Activated T-helper 1 cell treated with Interleukin-2 at 50 U/mL for 16 hours (primary cell): ENCODE measurements at places on chromosomes 13 and 19.

DNA sequence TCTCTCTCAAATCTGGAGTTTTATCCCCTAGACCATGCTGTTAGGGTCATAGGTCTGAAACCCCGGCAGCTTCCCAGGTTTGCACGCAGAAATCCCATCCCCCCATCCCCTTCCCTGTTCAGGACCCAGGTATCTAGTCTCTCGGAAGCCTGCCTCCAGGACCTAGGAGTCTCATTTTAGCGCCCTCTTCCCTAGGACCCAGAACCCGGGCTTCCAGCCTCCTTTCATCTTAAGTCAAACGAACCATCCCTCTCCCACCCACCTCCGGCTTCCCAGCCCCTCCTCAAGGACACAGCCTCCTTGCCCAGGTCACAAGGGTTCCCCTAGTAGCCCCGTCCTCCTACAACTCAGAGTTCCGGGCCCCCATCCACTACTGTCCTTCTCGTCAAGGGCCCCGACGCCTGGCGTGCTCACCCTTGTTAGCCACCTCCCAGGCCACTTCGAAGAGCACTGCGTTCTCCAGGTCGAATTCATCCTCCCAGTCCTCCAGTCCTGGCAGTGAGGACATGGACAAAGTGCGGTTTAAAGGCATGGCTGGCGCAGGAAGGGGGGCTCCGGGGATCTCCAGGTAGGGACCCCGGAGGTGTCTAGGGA lies 431 bp downstream of the GYS1 start:
- DNase-seq, result no peak

GRCh38 chr13:23870356-23871140 lies 18.7 kb downstream of the MIPEP start:
- DNase-seq, result no peak

- no peak for DNase-seq
These were observed 115.6 kb upstream of the NBEA start for GRCh38 chr13:34826432-34826831.

DNA sequence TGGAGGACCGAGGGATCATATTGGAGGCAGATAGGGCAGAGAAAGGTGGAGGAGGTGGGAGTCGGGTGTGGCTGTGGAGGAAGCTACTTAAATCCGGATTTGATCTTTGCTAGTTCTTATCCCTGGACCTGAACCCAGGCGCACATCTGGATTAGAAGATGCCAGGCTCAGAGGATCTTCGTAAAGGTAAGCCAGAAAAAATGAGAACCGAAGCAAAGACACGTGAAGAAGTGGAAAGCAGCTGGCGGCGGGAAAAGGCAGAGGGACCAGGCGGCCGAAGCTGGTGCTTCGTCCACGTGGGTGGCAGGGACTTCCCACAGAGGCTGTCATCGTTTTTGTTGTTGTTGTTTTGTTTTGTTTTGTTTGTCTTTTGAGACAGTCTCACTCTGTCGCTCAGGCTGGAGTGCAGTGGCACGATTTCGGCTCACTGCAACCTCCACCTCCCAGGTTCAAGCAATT lies at the start of gene DPRX:
Gene DPRX (plus strand): TSS at position 51 of the 459 bp plus-strand sequence. CDS start 108 bp downstream, at position 159.
- no peak for DNase-seq

GRCh38 chr13:102198418-102199311 lies 203.2 kb downstream of the FGF14 start:
- DNase-seq, result no peak

- DNase-seq, result no peak
These were observed 6.5 kb upstream of the EDDM13 start for GRCh38 chr19:56266051-56266450.

- no peak for DNase-seq
These were observed 1.8 kb downstream of the MBNL2 start for GRCh38 chr13:97223711-97224541.

DNA sequence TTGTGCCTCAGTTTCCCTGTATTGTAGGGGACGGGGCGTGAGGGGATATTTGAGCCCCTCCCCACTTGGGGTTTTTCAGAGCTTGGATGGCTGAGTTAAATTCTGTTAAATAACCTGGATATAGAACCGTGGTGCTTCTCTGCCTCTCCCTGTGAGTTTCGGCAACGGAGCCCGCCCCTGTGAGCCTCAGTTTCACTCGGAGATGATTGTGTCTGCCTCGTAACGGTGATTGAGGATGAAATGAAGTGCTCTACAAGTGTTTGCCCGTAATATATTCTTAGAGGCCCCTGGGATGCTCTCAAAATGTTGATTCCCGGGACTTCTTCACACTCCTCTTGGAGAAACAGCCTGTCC lies 509 bp downstream of the KXD1 start:
- DNase-seq, result no peak

- no peak for DNase-seq
These were observed 39.3 kb downstream of the EFNA2 start for GRCh38 chr19:1324806-1325567.

DNA sequence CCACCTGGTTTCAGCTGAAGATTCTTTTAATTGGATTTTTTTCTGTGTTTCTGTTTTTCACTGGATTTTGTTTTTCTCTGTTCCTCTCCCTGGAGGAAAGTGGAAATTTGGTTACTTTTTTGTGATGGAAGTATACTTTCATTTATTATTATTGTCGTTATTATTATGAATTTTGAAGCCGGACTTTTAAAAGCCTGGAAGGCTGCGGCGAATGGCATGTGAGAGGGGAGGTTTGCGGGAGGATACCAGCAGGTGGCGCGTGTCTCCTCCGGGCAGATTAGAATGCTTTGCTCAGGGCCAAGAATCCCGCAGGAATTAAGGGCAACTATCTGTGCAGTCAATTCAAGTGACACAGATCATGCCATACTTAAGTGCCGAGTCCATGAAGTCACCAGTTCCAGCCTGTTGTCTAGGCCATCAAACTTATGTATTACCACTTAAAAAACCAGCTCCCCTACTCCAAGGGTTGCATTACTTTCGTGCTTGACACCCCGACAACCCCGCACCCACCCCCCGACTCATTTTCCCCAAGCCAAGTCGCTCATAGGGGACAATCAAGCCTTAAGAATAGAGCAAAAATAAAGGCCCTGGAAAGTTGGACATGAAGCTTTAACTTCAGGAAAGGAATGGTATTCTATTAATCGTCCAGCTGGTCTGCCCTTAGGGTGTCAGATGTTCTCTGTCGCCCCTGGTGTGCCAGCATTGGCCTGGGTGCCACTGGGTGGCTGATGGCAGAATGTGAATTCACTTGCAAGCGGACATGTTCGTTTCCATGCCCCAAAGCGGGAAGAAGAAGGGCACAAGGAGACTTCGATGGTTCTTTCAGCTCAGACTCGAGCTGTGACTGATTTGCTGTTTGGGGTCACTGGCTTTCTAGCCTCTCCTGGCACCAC lies 1.3 kb upstream of the LRCH1 start:
- peak; percentile 35 for DNase-seq

DNA sequence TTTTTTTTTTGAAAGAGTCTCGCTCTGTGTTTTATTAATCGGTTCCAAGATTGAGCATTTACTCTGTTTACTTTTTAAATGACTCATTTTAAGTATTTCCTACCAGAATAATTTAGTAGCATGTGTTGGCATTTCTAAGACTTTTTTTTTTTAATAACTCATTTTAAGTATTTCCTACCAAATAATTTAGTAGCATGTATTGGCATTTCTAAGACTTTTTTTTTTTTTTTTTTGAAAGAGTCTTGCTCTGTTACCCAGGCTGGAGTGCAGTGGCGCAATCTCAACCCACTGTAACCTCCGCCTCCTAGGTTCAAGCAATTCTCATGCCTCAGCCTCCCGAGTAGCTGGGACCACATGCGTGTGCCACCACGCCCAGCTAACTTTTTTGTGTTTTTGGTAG lies 13.1 kb downstream of the SETDB2 start:
- DNase-seq, result no peak

DNA sequence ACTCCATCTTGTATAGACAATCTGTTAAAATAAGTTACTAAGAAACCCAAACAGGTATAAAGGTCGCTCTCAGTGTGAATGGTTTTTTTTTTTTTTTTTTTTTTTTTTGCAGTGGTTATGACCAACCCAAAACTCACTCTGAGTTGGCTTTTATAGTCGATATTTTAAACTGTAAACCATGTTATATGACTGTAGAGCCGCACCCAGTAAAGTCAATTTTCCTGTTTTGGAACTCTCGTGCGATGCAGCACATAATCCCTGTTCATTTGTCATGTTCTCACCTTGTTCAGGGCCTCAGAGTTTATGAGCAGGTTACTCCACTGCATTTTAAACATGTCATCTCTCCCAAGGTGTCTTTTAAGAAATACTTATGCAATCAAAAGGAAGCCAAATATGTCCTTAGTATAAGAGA lies 112.5 kb downstream of the KLF5 start:
- DNase-seq, result no peak

DNA sequence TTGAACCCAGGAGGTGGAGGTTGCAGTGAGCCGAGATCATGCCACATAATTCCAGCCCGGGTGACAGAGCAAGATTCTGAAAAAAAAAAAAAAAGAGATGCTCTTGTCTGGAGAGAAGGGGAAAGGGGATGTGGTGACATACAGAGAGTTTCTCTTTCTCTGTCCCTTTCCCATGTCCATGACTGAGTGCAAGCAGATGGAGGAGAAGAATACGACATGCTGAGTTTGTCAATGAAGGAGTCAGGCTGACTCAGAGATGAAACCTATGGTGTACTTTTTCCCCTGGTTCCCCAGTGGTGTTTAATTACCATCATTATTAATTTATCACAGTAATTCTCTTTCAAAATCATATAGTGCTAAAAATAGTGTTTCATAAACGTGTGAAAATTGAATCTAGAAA lies 448.8 kb downstream of the FOXO1 start:
- no peak for DNase-seq

GRCh38 chr19:58166708-58167280 lies 16.1 kb upstream of the ZNF274 start:
- DNase-seq, result no peak

DNA sequence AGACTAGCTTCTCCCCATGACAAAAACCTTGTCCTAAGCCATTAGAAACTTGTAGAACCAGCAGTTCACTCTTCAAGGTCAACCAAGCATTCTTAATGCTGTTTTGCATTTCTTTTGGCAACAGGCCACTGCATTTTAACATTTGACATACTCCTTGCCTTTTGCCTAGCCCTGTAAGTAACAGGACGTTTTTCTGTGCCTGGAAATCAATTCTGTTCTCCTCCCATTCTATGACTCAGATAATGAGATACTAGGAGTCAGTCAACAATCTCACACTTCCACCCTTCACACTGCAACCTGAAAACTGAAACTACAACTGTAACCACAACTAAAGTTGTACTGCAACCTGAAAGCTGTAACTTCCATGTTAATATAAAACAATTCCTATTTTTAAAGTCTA lies 268.7 kb downstream of the MZT1 start:
- DNase-seq, result no peak

DNA sequence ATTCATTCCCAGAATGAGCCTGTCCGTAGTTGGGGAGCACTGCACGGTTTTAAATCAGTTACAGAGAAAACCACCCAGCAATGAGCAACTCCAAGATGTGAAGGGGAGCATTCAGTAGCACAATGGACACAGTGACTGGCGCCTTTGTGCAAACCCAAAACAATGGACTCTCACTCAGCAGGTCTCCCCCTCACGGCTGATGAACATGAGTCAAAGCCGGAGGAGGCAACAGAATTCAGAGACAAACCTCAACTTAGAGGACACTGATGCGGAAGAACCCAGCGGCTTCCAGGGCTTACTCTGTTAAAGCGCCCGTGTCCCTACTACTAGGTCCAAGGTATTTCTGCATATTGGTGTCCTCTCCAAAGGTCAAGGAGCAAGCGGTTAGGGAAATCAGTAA lies 17.7 kb downstream of the PLEKHF1 start:
- no peak for DNase-seq

- no peak for DNase-seq
These were observed 20.0 kb downstream of the UPF1 start for GRCh38 chr19:18851673-18852325.

DNA sequence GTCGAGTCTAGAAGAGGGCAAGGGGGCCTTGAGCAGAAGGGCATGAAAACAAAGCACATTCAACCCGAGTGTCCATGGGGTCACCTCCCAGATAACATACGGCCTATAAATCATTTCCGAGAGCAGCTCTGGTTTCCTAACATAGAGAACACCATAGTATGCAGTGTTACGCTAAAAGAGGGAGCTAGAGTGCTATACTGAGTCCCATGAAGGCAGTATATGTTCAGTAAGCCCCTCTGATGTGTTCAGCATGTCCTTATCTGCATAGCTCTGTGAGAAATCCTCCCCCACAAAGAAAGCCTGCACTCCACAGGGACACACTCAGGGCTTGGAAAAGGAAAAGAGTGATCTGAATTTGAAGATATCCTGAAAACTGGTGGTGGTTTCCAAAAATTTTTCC lies 175.4 kb downstream of the FLT1 start:
- no peak for DNase-seq

DNA sequence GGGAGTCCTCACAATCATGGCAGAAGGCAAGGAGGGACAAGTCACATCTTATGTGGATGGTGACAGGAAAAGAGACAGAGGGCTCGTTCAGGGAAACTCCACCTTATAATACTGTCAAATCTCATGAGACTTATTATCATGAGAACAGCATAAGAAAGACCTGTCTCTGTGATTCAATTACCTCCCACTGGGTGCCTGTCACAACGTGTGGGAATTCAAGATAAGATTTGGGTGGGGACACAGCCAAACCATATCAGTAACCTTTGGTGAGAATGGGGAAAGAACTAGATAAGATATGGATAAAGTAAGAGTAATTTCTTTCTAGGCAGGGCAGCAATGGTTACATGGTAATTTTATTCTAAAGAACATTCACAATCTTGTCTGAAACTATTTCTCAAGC lies 344.9 kb upstream of the KLF12 start:
- DNase-seq, result no peak

DNA sequence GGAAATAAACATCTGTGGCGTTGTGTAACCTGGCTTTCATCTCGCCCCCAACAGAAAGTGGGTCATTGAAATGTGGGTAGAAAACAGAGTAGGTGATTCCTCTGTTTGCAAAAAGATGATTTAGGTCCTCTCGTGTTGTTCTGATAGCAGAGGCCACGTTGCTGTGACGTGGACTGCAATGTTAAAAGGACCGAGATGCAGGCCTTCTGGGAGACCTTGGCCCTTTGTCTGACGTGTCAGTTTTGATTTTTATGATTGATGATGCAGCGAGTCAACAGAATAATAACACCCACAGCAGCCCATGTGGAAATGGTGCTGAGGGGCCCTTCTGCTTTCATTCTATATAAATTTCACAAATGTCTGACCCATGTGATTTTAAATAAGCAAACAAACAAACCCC lies 68.9 kb downstream of the FGF9 start:
- DNase-seq, result no peak
